ENCODE measurements at places on chromosomes 13 and 19. TPM values are rescaled to one million over a fixed set of nuclear protein-coding genes. Genes with fewer than 3 reads are reported as not detected.

DNA sequence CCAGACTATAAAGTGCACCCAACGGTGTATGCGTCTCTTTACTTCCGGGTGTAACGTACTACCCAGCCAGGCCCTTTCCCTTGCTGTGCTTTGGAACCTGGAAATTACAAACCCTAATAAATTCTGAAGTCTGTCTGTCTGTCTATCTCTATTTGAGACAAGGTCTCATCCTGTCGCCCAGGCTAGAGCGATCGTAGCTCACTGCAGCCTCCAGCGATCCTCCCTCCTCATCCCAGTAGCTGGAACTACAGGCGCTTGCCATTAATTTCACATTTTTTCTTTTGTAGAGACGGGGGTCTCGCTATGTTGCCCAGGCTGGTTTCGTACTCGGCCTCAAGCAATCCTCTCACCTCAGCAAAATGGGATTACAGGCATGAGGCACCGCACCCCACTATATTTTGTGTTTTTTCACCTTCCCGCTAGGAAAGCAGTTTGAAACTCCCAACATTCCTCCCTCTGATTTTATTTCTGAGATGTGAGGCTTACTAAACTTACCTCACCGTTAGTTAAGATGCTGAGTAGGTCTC is 469 bp upstream of the RNF6 start:
- DNase-seq = no peak

The KRTDAP gene
- not detected for polyA plus RNA-seq

DNA sequence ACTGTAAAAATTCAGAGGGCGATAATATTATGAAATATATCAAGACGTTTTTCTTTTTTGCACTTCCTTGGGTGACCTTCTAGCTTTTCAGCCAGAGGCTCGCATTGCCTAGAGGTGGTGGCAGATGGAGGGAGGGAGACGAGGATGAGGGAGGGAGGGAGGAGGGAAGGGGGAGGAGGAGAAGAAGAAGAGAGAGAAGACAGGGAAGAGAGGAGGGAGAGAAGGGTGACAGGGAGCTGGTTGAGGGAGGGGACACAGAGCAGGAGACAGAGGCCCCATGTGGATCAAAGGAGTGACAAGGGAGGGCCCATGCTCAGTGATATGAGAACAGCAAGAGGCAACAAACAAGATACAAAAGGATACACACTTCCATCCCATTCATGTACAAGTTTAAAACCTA is 8.0 kb upstream of the KCTD15 start:
- no peak for DNase-seq

DNA sequence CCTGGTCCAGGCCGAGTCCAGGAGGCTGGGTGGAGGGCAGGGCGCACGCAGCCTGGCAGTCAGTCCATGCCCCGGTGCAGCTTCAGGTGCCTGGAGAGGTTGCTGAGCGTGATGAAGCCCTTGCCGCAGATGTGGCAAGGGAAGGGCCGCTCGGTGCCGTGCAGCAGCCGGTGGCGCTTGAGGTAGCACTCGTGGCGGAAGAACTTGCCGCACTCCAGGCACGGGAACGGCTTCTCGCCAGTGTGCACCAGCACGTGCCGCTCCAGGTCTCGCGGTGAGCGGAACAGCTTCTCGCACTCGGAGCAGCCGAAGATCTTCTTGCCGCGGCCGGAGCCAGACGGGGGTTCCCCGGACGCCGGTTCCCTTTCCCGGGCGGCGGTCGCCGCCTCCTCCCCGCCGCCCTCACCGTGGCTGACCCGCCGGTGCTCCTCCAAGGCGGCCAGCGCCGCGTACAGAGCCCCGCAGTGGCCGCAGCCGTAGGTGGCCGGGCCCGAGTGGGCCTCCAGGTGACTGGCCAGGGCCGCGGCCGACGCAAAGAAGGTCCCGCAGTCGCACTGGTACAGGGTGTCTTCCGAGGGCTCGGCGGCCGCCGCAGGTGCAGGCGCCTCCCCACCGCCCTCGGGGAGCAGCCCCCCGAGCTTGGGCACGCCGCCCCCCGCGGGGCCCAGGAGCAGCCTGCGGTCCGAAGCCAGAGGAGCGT is 6.8 kb downstream of the FIZ1 start:
- DNase-seq = no peak

- DNase-seq = no peak
Measured at GRCh38 chr19:10184636-10185035, 10.1 kb downstream of the DNMT1 start.

GRCh38 chr19:16283210-16284061 is 41.2 kb upstream of the KLF2 start:
- peak; percentile 75 for DNase-seq
